ENCODE measurements at places on chromosomes 5 and 9.

GRCh38 chr9:114258866-114259797, 63.8 kb upstream of the ORM1 start:
- no peak for DNase-seq

GRCh38 chr5:123856766-123857165, 344.8 kb downstream of the CSNK1G3 start:
- DNase-seq, result no peak

DNA sequence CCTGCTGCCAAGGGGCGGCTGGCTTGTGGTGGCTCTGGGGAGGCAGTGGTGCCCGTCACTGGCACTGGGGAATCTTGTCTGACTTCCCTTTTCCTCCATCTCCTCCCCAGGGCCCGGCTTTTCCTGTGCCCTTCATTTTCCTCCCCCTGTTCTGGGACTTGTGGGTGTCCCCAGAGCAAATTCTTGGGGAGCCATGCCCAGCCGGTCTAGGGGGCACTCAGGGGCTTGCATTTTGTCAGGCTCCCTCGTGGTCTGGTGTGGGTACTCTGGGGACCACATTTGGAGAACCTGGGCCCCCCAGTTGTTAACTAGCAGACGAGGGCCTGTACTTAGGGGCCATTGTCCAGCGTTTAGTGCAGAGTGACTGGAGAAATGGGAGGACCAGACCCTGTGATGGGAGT, 105.2 kb upstream of the IER5L start:
- no peak for DNase-seq

DNA sequence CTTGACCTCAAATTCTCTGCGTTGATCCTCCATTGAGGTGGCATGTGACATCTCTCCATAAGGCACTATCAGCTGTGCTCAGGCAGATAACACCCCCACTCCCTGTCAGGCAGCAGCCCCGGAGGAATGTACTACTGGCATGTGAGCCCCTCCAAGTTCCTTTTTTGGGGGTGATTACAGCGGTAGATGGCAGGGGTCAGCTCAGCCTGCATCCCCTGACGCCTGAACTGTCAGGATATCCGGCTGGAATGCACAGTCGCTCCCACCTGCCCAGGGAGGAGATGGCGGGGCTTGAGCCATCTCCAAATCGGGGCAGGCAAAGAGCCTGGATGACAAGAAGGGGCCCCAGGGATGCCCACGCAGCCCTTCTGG, 40.8 kb downstream of the FAM78A start:
- DNase-seq, result no peak

DNA sequence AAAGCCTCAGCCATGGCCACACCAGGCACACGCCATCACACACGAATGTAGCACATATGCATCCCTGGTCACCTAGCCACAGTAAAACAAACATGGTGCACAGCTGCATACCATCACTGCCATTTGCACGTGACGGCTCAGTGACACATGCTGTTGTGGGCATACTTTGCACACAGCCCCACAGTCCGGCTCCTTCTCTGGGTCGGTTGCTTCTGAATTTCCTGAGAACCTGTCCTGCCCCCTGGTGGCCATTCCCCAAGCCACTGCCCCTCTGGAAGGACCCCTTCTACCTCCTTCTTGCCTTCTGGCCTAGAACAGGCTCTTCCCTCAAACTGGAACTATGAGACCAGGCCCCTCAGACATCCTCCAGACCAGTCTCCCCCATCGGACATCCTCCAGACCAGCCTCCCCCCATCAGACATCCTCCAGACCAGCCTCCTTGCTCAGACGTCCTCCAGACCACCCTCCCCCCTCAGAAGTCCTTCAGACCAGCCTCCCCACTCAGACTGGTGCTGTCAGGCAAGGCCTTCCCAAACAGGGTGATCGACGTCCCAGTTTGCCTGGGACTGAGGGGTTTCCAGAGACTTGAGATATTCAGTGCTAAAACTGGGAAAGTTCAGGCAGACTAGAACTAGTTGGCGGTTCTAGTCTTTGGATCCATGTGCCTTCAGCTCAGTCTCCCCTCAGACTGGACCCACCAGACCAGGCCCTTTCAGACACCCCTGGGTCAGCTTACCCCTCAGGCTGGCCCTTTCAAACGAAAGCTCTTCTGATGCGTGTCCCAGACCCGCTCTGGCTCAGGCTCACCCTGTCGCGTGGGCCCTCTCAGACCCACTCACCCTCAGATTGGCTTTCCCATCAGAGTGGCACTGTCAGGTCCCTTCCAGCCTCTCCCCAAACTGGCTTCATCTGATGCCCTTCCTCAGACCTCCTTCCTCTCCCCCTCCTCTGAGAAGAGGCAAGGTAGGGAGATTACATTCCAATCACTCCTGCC, 24.3 kb upstream of the ENHO start:
- no peak for DNase-seq

DNA sequence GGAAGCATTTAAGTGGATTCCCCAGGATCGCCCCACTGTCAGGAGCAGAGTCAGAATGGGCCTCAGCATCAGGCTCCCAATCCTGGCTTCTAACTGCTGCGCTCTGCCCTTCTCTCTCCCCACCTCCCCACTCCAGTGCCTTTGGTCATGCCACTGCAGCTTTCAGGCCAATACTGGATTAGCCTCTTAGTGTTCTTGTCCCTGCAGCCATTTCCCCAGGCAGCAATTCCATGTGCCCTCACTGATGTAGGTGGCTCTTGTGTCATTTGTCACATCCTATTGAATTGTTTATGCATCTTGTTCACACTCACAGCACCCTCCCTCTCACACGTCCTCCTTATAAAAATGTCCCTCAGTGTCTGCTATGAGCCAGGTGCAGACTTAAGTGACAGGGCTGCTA, 544.2 kb upstream of the DAP start:
- DNase-seq, result no peak

GRCh38 chr9:38350529-38350928, 42.0 kb upstream of the ALDH1B1 start:
- DNase-seq, result no peak

DNA sequence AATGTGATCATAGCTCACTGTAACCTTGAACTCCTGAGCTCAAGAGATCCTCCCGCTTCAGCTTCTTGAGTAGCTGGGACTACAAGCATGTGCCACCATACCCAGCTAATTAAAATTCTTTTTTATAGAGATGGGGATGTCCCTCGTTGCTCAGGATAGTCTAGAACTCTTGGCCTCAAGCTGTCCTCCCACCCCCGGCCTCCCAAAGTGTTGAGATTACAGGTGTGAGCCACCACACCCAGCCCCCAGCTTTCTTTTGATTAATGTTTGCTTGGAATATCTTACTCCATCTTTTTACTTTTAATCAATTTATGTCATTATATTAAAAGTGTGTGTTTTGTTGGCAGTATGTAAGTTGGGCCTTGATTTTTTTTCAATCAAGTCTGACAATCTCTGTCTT, 59.4 kb upstream of the EXOC3 start:
- DNase-seq, result no peak

DNA sequence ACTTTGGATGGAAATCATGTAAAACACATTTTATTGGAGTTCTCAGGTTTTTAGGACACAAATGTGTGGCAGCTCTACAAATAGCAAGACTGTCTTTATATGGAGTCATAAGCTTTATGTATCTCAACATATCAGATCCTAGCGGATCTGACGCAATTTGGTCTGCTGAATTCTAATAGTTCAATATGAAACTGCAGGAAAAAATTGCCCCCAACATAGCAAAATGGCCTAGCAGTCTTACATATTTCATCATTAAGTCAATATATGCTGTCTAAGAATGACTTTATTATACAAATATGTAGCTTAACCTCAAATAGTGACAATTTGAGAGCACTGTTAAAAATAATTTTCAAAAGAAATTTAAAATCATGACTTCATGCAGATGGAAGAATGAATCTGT, 244.3 kb downstream of the TAF11L14 start:
- no peak for DNase-seq

Measured in GM12891 (cell line).